ENCODE measurements at places on chromosomes 1 and 21.

- no peak for DNase-seq
Measured at GRCh38 chr1:31782421-31783410, 18.6 kb upstream of the ADGRB2 start.

GRCh38 chr21:34055615-34056014 is 17.8 kb upstream of the MRPS6 start:
- DNase-seq, result no peak

DNA sequence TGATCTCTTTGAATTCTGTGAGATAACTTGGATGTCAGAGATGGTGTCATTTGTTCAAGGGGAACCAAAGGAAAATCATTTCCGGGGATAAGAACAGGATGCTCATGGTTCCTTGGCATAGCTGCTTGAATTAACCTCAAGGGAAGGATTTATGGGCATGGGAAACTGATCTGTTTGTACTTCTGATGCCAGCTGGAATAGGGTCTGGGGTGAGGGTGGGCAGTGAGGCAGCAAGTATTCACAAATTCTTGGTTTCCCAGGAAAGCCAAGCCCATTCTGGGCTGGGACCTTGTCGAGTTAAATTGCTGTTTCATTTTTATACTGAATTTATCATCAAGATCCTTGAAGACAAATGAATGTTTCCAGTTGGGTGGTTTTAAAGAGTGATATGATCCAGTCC is 14.1 kb downstream of the INTS3 start:
- DNase-seq, result no peak

DNA sequence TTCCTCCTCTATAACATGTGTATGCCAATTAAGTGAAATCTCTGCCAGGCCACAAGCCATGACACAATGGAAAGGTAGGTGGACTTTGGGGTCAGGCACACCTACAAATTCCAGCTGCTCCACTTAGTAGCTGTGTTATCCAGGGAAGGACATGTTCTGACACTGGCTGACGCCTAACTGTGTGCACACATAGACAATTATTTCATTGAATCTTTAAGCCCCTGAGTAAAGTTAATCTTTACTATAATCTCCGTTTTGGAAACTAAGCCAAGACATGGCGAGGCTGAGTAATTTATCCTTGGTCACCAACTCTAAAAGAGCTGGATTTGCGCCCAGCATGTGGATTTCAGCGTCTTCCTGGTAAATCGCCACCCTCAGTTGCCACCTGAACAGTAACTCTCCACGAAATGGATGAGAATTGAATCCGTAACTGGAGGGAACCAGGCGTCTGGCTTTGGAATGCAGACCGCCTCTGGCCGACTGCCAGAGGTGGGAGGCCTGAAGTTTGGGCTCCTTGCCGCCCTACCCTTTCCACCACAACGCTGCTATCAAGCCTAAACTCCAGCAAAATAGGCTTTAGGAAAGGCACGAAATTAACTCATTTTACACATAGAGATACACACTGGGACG is 888 bp upstream of the SNRPE start:
- no peak for DNase-seq

DNA sequence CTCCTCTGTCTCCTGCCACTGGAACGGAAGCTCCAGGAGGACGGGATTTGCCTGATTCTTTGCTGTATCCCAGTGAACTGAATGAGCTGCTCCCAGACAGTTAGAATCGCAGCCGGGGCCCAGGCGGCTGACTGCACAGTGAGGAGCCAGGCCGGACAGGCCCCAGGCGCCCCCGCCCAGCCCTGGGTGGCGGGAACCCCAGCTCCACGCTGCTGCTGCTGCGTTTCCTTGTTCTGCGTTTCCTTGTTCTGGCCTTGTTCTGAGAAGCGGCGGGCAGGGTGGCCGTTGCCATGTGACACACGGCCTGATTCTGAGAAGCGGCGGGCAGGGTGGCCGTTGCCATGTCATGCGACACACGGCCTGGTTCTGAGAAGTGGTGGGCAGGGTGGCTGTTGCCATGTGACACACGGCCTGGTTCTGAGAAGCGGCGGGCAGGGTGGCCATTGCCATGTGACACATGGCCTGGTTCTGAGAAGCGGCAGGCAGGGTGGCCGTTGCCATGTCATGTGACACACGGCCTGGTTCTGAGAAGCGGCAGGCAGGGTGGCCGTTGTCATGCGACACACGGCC is 56.2 kb downstream of the SLC37A1 start:
- DNase-seq, result no peak

DNA sequence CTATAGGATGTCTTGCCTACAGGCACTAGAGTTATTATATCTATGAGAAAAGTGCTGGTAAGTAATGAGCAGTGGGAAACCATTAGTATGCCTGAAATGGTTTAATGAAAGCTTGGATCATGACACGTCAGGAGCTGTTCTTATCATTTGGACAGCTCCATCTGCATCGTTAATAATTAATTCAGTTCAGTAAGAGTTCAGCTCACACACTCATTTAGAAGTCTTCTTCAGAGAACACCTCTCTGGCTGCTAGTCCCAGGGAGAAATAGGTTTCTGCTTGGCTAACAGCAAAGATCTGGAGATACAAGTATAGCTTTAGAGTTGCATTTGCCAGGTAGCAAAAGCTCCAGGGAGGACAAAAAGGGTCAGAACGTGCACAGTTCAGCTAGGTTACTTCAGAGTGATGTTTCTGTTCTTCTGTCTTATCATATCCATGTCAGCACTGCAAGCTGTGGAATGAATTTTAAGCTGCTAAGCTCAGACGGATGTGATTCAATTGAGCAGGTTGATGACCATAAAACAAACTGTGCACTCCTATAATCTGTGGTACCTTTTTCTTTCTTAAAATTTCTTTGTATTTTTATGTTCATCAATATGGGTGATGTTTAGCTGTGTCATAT is 173.6 kb downstream of the ADGRL2 start:
- no peak for DNase-seq

DNA sequence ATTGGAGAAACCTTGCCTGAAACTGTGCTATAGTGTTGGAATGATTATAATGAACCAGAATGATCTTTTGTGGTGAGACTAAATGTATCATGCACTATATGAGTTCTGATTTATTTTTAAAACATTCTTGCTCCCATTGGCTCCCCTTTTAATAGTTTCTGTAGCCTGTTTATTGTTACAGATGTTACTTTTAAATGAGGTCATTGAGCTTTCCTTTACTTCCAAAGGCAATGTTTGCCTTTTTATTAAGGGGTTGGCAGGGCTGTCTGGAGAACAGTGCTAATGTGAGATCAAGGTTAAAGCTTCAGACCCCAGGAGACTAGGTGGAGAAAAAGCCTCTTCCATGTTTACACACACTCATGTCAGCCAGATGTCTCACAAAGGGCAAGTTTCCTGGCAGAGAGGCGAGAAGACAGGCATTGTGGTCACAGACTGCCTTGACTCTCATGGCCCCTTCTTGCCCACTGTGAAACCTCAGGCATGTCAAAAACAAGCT is 120.6 kb upstream of the RAVER2 start:
- DNase-seq, result no peak

DNA sequence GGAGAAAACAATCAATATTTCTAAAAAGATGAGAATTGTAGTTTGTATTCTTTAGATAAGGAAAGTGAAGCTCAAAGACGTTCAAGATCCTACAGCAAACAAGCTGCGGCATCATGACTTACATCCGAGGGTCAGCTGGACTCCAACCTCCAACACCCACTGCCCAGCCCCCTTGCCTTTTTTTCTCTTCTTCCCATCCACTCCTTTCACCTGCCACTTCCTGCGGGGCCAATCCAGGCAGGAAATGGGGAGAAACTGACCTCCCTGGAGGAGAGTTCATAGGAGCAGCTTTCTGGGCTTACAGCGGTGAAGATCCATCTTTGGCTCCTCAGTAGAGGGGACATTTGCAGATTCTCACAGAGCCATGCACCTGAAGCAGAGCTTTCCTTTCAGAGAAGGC is 361.5 kb downstream of the PTPRU start:
- DNase-seq, result no peak

GRCh38 chr1:220786057-220786336 is 716 bp upstream of the MTARC1 start:
- DNase-seq, result no peak

DNA sequence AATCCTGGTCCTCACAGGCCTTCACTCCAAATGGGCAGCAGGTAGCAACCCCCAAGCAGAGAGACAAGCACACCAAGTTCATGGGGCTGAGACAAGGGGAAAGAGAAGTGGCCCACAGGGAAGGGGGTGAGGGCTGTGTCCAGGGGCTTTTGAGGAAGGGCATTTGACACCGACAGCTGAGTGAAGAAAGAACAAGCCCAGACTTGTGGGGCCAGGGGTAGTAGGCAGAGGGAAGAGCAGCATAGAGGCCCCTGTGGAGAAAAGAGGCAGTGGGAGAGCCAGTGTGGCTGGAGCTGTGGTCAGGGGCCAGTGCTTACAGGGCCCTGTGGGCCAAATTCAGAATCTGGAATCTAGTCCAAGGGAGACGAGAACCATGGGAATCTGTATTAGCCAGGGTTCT is 85.4 kb downstream of the IGSF21 start:
- no peak for DNase-seq

DNA sequence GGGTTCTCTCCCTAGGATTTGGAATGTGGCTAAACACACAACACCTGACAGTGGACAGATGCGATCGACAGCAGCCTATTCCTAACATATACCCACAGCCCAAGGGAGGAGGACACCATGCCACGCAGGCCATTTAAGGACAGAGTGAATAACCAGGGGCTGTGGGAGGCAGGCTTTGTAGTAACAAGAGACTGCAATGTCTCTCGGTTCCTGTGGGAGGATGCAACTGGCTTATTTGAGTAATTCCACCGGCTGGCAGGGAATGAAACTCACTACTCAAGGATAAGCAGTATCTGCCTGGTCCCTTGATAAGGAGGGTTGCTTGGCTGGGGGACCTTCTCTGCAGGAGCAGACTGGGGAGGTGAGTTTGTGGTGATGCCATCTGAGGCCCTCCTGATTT is 109.6 kb downstream of the PCP4 start:
- no peak for DNase-seq

- DNase-seq, result no peak
Measured at GRCh38 chr1:17874231-17874630, 119.1 kb downstream of the ACTL8 start.

- no peak for DNase-seq
Measured at GRCh38 chr1:147605591-147605990, 64.3 kb downstream of the BCL9 start.

- DNase-seq, result no peak
Measured at GRCh38 chr1:231803353-231803752, 176.8 kb downstream of the DISC1 start.

All from GM12878 (cell line).